ENCODE measurements at places on chromosomes 6 and 20.

DNA sequence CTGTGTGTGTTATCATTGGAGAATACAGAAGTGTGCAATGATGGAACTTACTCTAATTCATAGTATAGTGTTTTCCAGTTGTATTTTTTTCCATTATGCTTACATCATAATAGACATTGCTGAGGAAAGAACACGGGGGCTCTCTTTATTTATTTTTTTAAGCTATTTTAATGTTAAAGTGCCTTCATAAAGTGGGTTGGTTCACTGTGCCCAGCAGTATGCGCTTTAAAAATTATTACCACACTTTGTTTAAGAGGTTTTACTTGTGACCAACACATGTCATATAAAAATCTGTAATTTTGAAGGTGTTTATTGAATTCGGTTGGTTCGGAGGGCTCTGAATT lies 215.8 kb downstream of the TMEM242 start:
- no peak for DNase-seq

GRCh38 chr6:14079433-14079832 lies 38.1 kb upstream of the CD83 start:
- no peak for DNase-seq

DNA sequence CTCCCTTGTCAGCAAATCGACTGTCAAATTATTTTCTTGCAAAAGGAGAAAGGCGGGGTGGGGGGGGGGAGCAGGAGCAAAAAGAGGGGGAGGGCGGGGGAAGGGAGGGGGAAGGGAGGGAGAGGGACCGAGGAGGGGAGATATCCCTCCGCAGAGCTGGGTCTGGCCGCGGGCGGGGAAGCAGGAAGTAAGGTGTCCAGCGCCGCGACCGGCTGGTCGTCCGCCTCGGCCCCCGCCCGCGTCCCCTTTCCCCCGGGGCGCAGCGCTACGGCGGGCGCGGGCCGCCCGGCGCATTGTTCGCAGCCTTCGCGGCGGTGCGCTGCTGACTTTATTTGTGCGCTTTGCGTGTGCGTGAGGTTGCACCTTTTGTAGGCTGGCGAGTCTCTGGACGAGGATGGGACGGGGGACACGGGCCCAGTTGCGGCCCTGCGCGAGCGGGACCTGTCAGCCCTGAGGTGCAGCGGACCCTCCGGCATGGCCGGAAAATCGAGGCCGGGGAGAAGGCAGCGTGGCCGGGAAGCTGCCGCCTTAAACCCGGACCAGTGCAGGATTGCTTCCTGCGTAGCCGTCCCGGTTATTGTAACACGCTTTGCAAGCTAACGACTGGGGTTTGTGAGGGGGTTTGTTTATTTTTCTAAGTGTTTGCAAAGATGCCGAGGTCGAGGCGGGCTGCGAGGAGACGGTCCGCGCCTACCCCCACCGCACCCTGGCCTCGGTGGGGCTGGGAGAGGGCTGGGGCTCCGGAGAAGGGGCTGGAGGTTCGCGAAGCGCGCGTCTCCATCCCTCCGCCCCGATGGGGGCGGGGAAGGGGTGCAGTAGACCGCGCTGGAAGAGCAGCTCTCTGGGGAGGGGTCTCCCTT lies 675 bp upstream of the TRERF1 start:
- peak; percentile 60 for DNase-seq

- no peak for DNase-seq
Measured at GRCh38 chr6:2866171-2866846, 24.6 kb upstream of the SERPINB1 start.

GRCh38 chr6:166351715-166352285 lies 9.5 kb upstream of the SFT2D1 start:
- DNase-seq = peak; percentile 48

GRCh38 chr6:134684423-134684795 lies 265.5 kb downstream of the ALDH8A1 start:
- DNase-seq = no peak

DNA sequence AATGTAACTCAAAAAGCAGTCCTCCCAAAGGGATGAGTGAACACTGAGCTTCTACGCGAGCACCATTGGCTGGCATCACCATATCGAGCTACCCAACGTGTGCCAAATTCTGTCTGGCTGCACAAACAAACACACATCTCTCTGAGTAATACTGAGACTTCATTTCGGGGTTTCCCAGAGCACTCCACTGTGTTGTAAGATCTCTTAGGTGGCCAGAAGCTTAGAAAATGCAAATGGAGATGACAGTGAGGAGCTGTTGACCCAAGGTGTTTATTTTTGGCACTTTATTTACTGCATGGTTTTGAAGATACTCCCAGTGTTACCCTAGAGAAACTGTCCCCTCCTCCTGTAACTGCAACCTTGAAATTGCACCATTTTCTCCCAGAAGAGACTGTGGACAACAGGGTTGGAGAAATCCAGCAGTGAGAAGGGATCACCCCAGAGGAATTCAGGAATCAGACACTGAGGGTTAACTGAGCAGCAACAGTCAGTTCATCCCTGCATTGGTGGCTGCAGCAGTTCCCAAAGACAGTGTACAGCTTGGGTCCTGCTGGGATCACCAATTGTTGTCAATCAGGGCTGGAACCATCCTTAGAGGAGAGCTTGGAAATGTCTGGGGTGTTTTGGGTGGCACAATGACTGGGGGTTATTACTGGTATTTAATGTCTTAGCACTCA lies 1.0 kb upstream of the RIPOR2 start:
- no peak for DNase-seq

DNA sequence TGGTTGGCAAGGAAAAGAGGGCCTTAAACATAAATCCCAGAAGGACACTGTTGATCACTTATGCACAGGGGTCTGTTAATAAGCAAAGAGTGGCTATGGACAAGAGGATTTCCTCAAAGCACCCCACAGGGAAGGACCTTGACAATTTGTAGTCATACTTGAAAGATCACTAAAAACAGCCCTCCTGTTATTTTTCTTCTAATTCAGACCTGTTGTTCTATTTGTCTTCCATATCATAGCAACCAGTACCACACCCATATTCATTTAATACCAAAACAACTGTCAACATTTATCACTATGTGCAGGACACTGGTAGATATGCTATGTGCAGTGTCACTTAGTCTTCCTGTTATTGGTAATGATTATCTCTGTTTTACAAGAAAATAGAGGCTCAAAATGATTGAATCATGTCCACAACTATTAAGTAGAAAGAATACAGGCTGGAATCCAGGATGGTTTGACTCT lies 3.2 kb upstream of the DYNLRB1 start:
- DNase-seq = no peak

GRCh38 chr6:1242021-1242420 lies 69.9 kb upstream of the FOXQ1 start:
- no peak for DNase-seq

DNA sequence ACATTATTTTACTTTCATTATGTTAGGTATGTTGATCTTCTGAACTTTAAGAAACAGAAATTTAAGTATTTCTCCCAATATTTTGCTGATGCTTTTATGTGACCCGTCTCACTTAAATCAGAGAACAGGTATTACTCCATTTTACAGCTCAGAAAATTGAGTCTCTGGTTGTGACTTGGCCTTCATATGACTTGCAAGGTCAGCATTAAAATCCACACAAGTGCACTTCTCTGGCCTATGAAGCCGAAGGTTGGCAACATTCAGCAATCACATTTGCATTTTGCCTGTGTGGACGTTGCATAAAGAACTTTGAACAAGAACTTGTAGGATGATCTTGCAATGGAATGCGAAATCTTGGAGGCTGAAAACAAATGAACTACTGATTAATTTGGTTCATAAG lies 10.1 kb upstream of the MYLIP start:
- no peak for DNase-seq

DNA sequence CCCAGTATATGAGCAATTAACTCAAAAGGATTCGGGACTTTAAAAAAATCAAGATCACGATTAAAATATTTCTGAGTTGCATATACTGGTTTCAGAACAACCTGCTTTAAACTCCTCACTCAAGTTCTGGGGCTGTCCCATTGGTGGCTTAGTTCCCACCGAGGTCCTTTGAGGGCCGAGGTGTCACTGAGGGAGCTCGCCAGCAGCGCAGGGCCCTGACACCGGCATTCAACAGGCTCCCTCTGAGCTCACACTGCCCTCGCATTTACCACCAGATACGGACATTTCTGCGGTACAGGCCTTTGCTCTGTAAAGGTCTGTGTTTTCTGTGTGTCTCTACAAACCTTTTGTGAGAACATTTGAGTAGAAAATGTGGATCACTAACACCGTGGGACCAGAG lies 24.4 kb upstream of the BNIP5 start:
- no peak for DNase-seq

DNA sequence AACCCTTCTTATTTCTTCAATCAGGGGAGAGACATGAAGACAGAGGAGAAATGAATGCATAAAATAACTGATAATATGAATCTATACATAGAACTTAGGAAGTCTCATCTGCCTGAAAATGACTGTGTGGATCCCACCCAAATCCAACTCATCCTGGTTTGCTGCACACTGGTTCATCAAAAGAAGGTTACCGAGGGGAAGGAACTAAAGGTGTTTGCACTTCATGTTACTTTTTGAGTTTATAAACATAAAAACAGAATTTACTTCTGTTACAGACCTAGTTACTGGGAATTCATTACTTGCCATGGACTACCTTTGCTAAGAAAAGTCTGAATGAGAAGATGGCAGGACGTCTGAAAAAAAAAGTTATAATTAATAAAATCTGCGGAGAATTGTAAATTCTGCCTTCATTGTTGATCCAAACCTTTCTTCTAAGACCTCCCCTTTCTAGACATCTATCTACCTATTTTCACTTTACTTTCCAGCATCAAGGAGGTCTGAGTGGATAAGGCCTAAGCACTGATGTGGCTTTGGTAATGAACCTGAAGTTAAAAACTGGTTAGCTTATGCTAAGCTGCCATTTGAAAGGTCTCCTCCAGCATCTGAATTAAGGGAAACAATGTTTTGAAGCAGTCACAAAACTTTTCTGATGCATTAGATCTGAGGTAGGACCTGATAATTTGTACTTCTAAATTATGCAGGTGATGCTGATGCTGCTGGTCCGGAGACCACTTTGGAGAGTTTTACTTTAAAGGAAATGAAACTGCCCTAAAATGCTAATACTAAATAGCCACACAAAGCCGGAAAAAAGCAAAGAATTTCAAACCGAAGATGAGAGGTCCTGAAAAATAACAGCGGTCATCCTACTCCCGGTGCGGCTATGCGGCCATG lies 84.0 kb downstream of the HFE start:
- DNase-seq = no peak

GRCh38 chr20:25229486-25230165 lies 18.3 kb upstream of the PYGB start:
- DNase-seq = no peak

GRCh38 chr6:87912102-87912501 lies 135.5 kb upstream of the SPACA1 start:
- no peak for DNase-seq

- DNase-seq = no peak
Measured at GRCh38 chr6:106807947-106808611, 166.4 kb downstream of the CD24 start.

- no peak for DNase-seq
Measured at GRCh38 chr6:41502917-41503671, 43.1 kb upstream of the FOXP4 start.

GRCh38 chr6:29653452-29654038 lies 3.3 kb upstream of the MOG start:
- DNase-seq = peak; percentile 43

GRCh38 chr20:32333988-32334885 lies 23.9 kb upstream of the ASXL1 start:
- DNase-seq = peak; percentile 72

GRCh38 chr6:3337521-3338350 lies 79.0 kb downstream of the PSMG4 start:
- no peak for DNase-seq

GRCh38 chr6:30802731-30803130 lies 58.4 kb upstream of the IER3 start:
- no peak for DNase-seq

- DNase-seq = no peak
Measured at GRCh38 chr6:155261111-155261900, 2.5 kb upstream of the CLDN20 start.

DNA sequence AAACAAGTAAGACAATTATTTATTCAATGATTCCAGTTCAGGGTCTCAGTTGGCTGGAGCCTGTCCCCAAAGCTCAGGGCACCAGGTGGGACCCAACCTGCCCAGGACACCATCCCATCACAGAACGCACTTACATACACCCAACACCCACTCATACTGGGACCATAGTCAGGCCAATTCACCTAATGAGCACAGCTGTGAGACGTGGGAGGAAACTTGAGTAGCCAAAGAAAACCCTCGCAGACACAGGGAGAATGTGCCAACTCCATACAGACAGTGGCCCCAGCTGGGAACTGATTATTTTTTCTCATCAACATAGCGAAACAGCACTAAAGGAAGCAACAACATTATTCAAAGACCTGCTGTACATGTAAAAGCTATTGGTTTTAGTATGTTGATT lies 58.6 kb upstream of the DOK5 start:
- DNase-seq = no peak

- no peak for DNase-seq
Measured at GRCh38 chr20:51945177-51945576, 142.9 kb upstream of the SALL4 start.

DNA sequence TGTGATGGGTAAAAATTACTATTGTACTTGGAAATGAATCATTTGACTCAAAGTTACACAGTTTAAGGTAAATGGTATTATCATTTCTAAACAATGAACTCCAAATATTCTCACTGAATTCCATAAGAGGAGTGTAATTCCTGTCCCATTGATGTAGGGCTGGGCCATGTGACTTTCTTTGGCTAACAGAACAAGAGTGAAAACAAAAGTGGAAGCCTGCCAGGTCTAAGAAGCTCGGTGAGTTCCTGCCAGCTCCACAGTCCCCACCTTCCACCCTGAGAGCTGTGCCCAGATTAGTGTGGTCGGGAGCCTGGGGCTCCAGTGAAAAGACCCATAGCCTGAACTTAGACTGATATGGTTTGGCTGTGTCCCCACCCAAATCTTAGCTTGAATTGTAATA lies 24.6 kb downstream of the TBXT start:
- DNase-seq = peak; percentile 66

GRCh38 chr6:39566456-39566855 lies 158.8 kb downstream of the KIF6 start:
- DNase-seq = no peak

DNA sequence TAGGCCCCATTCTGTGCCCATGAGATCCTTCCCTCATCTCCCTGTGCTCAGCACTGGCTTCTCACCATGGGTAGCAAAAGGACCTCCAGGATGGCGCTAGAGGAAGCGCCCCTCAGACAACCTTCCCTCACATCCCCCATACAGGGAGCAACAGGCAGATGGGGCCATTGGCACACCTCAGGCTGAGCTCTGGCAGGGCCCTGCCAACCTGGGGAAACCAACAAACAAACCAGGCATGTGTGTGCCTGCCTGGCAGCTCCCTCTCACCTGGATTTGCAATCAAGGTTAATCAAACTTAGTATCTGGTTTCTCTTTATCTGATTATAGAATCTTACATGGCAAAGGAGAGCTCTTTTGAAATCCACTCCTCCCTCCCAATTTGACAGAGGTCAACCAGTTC lies 134.9 kb downstream of the SLC23A2 start:
- DNase-seq = no peak

GRCh38 chr6:169985121-169986015 lies 233.9 kb downstream of the ERMARD start:
- no peak for DNase-seq

DNA sequence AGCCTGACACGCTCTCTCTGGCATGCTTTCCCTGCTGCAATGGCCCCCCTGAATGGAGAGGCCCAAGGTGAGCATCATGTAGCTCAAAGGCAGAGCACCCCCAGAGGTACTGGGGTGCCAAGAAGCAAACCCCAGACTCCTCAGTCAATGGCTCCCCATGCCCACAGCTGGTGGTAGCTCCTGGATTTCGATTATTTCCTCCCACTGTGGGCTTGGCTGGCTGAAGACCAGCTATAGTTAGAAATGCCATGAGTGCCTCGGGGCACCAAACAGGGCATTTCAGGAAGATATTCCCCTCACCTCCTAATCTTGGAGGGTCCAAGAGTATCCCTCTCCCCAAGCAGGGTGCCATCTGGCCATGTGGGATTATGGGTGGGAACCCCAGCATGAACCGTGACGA lies 16.8 kb downstream of the MAP1LC3A start:
- no peak for DNase-seq
